B cell (primary cell): ENCODE measurements at places on chromosomes 16 and 17. TPM values are rescaled to one million over a fixed set of nuclear protein-coding genes. Genes with fewer than 3 reads are reported as not detected.

COX6A2 gene
- total RNA-seq, result not detected in 2 replicates

PROCA1 gene
- 24.4 and 26.8 TPM in 2 replicates for total RNA-seq

TBC1D3I gene
- 1.9 and 4.4 TPM in 2 replicates for total RNA-seq

TCAP gene
- 4.2 and 5.1 TPM in 2 replicates for total RNA-seq

RGS9 gene
- total RNA-seq, result 3.4 and 4.4 TPM in 2 replicates

PYCARD gene
- 31.8 and 35.7 TPM in 2 replicates for total RNA-seq

LRRC46 gene
- total RNA-seq, result 2.2 and 2.4 TPM in 2 replicates

HOXB4 gene
- total RNA-seq, result 1.5 and 1.7 TPM in 2 replicates

CLEC10A gene
- 0.24 TPM in 1 of 2 replicates, not detected in the other for total RNA-seq

RASL10B gene
- 1.2 TPM in 1 of 2 replicates, not detected in the other for total RNA-seq

SNX20 gene
- total RNA-seq, result 43.0 and 47.7 TPM in 2 replicates

KIF18B gene
- 0.44 TPM in 1 of 2 replicates, not detected in the other for total RNA-seq

HP gene
- not detected in 2 replicates for total RNA-seq

TEKT1 gene
- total RNA-seq, result not detected in 2 replicates

HEATR9 gene
- total RNA-seq, result not detected in 2 replicates

KRT9 gene
- total RNA-seq, result not detected in 2 replicates

CDRT15L2 gene
- total RNA-seq, result not detected in 2 replicates

NPIPA3 gene
- total RNA-seq, result 3.7 and 6.1 TPM in 2 replicates

MYH1 gene
- not detected in 2 replicates for total RNA-seq

ATP2A3 gene
- total RNA-seq, result 817 and 821 TPM in 2 replicates

WSCD1 gene
- total RNA-seq, result not detected in 2 replicates
